ENCODE measurements at places on chromosomes 6 and 20.

DNA sequence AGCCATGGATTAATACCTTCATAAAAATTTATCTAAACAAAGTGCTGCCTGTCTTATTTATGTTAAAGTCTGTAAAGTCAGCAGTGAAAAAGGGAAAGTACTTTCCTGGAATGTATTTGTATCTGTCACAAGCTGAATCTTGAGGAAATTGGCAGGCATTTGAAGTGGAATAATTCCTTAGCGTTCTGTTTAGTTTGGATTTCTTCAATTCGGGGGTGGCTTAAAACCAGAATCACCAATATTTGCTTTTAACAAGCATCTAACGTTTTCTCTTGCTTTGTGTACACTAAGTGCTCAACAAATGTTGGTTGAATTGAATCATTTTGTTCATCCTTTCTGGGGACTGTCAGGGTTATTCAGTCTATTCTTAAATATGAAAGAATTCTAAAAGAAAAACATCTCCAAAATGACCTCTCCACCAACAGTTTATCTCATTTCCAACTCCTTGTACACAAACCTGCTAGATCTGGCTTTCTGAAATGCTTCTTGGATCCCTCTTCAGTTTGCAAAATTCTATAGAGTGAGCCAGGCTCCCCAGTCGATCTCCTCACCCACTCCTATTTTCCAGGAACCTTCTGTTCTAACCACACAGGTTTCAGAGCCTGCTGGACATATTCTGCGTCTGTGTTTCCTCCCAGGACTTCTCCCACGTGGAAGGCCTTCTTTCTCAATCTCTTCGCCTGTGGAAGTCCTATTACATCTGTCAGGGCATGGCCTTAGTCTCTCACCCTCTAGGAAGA lies 2.0 kb upstream of the NPEPL1 start:
- DNase-seq, result no peak

GRCh38 chr6:33278392-33278741 lies 1.4 kb downstream of the B3GALT4 start:
- no peak for DNase-seq

GRCh38 chr20:58127701-58128111 lies 100.7 kb downstream of the ANKRD60 start:
- no peak for DNase-seq

GRCh38 chr6:156994215-156995076 lies 217.3 kb downstream of the ARID1B start:
- DNase-seq, result no peak

GRCh38 chr6:77373955-77374354 lies 89.3 kb downstream of the HTR1B start:
- no peak for DNase-seq

DNA sequence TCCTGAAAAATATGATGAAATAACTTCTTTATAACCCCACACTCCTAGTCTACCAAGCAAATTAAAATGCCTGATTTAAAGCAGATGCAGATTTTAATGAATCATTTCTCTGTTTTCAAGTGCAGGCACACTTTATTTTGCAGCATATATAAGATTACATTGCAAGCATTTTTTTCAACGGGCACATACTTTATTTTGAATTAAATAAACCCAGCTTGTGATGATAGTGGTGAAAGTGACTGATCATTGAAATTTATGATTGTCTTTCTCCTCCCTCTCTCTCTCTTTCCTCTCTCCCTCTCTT lies 12.2 kb upstream of the MOXD1 start:
- no peak for DNase-seq

DNA sequence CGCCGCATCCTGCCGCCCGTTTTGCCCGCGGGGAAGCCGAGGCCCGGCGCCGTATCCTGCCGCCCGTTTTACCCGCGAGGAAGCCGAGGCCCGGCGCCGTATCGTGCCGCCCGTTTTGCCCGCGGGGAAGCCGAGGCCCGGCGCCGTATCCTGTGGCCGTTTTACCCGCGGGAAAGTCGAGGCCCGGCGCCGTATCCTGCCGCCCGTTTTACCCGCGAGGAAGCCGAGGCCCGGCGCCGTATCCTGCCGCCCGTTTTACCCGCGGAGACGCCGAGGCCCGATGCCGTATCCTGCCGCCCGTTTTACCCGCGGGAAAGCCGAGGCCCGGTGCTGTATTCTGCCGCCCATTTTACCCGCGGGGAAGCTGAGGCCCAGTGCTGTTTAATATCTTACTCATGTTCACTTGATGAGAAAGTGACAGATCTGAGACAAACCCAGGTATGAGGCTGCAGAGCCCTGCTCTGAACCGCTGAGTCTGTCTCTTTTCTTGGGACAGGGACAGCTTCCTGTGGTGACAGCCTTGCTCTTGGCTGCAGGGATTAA lies 129.4 kb downstream of the CDH26 start:
- peak; percentile 21 for DNase-seq

GRCh38 chr6:139124887-139125672 lies 9.8 kb upstream of the HECA start:
- DNase-seq, result no peak

GRCh38 chr6:68695403-68695802 lies 60.3 kb downstream of the ADGRB3 start:
- DNase-seq, result no peak

DNA sequence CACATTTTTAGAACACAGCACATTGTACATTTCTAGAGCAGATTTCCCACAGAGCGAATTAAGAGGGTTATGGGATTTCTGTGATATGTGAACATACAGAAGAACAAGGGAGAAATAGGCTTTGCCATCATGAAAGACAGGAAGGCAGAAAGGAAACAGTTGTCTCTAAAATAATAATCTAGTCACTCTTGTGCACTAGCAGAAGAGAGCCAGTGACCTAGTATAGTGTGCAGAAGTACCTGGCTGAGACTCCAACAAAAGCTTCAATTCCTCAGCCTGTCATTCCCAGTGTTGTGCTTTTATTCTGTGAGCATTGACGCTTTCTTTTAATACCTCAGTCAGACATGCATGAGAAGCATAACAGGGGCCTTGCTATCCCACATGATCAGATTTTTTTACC lies 17.8 kb upstream of the DCBLD1 start:
- DNase-seq, result no peak

- no peak for DNase-seq
These were observed 49.6 kb downstream of the TCP11 start for GRCh38 chr6:35091346-35092083.

DNA sequence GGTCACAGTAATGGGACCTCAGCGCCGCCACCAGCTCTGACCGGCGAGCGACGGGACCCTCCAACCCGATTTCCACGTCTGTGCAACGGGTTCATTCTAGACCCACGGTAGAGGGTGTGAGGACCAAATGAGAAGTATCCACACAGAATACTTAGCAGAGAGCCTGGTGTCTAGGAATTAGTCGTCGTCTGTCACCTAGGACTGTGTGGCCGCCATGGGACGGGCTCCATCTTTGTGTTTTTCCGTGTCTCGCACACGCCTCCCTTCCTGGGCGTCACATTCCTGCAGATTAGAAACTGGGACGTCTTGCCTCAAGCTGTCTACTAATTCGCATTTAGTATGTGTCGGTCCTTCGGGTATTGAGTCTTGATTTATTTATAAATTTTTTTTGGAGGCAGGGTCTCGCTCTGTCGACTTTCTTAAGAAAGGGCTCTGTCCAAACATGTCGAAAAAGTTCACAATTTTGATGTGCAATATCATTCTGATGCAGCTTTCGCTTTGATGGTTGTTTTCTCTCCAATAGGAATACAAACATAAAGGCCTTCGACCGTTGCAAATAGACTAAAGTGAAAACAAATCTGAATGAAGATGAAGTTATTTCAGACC lies 563 bp downstream of the MGME1 start:
- no peak for DNase-seq

DNA sequence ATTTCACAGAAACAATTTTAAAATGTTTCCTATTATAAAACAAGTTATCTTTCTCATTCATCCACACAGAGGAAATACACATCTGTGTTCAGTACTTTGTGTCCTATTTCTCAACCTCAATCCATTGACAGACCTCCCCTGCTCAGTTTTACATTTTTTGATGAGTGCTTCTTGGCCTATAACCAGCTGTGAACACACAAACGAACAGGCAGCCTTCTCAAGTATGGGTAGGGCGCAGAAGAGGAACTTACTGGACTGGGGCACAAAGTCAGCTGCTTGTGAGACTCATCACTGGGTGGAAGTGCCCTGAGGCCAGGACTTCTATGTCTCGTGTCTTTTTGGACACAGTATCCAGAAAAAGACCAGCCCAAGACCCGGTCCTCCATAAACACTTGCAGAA lies 2.8 kb downstream of the RPS6KA2 start:
- no peak for DNase-seq

All from posterior cingulate gyrus (tissue), 11 donors.